ENCODE measurements at places on chromosomes 1 and 21. TPM values are rescaled to one million over a fixed set of nuclear protein-coding genes. Genes with fewer than 3 reads are reported as not detected.

The LRRC7 gene
- 0.27 TPM for total RNA-seq

The RIMKLA gene
- 9.8 TPM for total RNA-seq

DNA sequence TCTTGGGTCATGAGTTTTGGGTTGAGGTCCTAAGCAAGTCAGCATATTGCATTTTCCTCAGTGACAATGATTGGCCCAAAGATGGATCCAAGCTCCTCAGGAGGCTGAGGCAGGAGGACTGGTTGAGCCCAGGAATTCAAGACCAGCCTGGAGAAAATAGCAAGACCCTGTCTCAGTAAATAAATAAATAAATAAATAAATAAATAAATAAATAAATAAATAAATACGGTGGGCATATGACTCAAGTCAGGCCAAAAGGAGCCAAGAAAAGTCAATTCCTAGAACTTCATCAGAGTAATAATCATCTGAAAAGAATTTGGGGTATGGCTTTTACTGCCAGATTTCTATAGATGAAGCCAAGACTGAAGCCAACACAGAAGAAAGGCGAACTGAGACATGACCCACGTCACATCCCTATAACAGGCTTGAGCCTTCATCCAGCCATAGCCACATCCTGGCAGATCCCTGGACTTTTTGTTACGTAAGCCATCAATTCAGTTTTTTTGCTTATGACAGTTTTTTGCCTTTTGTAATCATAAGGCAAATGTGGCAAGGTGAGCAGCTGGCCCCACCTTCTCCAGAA lies 88.5 kb upstream of the NFASC start:
- H3K4me3 ChIP-seq, result no peak overlapping the region
- H3K4me1 ChIP-seq, result no peaks in the 10 kb centered on the region
- peaks cover 19% of the 10 kb centered on the region for H3K27me3 ChIP-seq
- no peak for DNase-seq
- H3K27ac ChIP-seq, result no peak overlapping the region
- no peaks in the 10 kb centered on the region for H3K36me3 ChIP-seq

- no peaks in the 10 kb centered on the region for H3K4me1 ChIP-seq
- H3K36me3 ChIP-seq, result peaks cover 44% of the 10 kb centered on the region
- no peak overlapping the region for H3K4me3 ChIP-seq
- H3K27ac ChIP-seq, result no peak overlapping the region
These were observed 42.1 kb downstream of the NCF2 start for GRCh38 chr1:183548116-183548515.

GRCh38 chr1:246784621-246785493 lies 60.6 kb downstream of the SCCPDH start:
- peak; percentile 48 for DNase-seq
- no peak overlapping the region for H3K27ac ChIP-seq
- peaks cover 7% of the 10 kb centered on the region for H3K27me3 ChIP-seq
- peaks cover 20% of the 10 kb centered on the region for H3K4me1 ChIP-seq
- no peaks in the 10 kb centered on the region for H3K36me3 ChIP-seq
- H3K4me3 ChIP-seq, result no peak overlapping the region

DNA sequence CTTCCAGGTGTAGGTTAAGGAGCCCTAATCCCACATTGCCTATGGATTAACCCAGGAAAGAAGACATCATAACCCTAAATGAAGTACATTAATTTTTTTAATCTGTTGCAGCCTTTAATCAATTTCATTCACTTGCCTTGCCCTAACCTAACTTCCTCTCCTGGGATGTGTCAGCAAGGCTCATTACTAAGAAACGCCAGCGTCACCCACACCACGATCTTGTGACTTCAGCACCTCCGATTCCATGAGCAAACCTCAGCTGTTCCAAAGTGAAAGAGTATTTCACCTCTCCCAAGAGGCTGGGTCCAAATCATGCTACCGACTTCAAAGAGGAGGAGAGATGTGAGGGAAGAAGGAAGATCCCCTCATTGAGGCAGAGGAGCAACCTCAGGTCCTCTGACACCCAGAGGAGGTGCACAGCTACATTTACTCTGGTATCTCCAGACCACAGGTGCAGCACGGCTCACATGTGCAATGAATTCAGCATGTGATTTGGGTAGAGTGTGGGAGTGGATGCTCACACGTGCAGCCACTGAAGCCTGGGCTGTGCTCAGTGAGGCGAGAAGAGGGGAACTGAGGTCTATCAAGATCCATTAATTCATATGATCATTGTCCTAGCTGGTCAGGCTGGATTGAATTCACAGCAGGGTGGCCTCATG lies 134.1 kb downstream of the SLC30A10 start:
- no peak overlapping the region for H3K4me3 ChIP-seq
- peaks cover 11% of the 10 kb centered on the region for H3K27me3 ChIP-seq
- no peak for DNase-seq
- H3K27ac ChIP-seq, result no peak overlapping the region
- no peaks in the 10 kb centered on the region for H3K36me3 ChIP-seq

GRCh38 chr1:219661464-219662092 lies 48.7 kb upstream of the ZC3H11B start:
- H3K27ac ChIP-seq, result no peak overlapping the region
- H3K27me3 ChIP-seq, result peaks cover 20% of the 10 kb centered on the region
- DNase-seq, result no peak
- no peak overlapping the region for H3K4me3 ChIP-seq
- H3K36me3 ChIP-seq, result no peaks in the 10 kb centered on the region

DNA sequence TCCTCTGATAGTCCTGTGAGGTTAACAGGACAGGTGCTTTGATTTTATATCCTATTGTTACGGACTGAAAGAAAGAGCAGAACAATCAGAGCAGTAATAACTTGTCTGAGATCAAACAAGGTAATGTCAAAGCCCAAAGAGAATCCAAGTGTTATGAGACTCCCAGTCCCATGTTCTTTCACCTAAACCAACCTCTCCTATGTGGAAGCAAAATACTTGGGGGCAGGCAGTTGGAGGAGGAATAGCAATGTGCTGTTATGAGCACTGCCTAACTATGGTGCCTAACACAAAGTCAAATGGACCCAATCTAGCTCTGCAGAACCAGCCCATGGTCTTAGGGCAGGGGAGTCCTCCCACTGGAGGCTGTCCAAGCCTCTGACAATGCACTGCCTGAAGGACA lies 28.1 kb downstream of the ACBD3 start:
- H3K4me3 ChIP-seq, result no peak overlapping the region
- no peaks in the 10 kb centered on the region for H3K4me1 ChIP-seq
- H3K27me3 ChIP-seq, result no peaks in the 10 kb centered on the region
- no peak for DNase-seq
- peaks cover 34% of the 10 kb centered on the region for H3K36me3 ChIP-seq

DNA sequence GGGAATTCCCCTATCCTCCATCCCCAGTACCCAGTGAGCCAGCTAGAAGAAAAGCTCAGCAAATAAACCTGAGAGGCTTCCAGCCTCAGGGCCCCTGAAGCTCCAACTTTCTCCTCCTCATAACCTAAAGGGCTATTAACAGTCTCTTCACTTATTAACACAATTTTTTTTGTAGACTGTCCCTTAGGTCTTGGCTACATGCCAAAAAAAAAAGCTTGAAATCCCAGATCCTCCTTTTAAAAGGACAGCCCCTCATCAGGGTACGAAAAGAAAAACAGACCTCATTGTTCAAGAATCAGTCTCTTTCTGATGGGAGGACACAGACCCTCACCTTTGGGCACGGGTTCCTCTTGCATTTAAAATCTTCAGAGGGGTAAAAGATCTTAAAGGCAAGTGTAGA lies 72.8 kb upstream of the CD1D start:
- no peaks in the 10 kb centered on the region for H3K36me3 ChIP-seq
- no peak overlapping the region for H3K4me3 ChIP-seq
- peaks cover 1% of the 10 kb centered on the region for H3K4me1 ChIP-seq
- H3K27ac ChIP-seq, result no peak overlapping the region
- DNase-seq, result no peak

- no peak for DNase-seq
- H3K27me3 ChIP-seq, result peaks cover 10% of the 10 kb centered on the region
- H3K27ac ChIP-seq, result no peak overlapping the region
- H3K4me1 ChIP-seq, result peaks cover 12% of the 10 kb centered on the region
These were observed 51.5 kb downstream of the ELK4 start for GRCh38 chr1:205580140-205580922.

DNA sequence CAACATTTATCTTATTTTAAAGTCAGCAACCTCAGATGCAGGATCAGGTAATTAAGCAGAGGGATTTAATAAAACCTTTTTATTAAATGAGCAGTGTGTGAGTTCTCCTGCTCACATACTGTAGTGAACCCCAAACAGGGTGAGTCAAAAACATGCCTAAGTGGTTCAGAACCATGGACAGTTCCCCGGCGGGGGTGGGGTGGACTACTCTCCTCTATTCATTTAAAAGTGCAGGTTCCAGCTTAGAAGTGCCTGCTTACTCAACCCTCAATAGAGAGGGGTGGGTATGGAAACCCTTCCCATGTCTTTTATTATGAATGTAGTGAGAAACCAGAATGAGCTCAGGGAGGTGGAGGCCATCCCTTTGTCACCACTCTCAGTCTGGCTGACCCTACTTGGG lies 397.9 kb downstream of the HHAT start:
- H3K27me3 ChIP-seq, result peaks cover 2% of the 10 kb centered on the region
- no peaks in the 10 kb centered on the region for H3K4me1 ChIP-seq
- H3K4me3 ChIP-seq, result no peak overlapping the region
- no peak overlapping the region for H3K27ac ChIP-seq

DNA sequence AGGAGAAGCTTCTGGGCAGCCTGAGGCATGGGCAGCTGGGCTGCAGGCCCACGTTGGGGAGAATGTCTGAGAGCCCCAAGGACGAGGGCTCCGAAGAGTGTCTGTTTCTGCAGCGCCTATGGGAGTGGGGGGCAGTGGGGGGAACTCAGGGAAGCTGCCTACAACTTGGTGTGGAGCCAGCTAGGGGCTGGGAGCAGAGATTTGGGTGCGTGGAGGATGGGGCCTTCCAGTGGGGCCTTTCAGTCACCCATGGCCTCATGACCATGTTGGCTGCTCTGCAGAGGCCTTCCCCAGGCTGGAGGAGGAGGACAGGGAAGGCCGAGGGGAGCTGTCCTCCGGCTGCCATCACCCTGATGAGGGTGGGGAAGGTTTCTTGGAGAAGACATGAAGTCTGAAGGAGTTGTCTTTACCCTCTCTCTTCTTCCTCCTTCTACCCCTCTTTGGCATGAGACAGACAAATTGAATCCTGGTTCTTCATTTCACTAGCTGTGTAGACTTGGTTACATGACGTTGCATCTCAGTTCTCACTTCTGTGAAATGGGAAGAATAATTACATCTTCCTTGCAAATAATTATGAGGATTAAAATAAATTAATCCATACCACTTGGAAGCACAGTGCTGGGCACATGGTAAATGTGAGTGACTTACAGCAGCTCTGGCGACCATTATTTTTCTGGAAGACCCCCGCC lies 8.3 kb downstream of the PPFIA4 start:
- H3K36me3 ChIP-seq, result peaks cover 10% of the 10 kb centered on the region
- no peak for DNase-seq
- no peak overlapping the region for H3K27ac ChIP-seq
- H3K27me3 ChIP-seq, result peaks cover 4% of the 10 kb centered on the region

DNA sequence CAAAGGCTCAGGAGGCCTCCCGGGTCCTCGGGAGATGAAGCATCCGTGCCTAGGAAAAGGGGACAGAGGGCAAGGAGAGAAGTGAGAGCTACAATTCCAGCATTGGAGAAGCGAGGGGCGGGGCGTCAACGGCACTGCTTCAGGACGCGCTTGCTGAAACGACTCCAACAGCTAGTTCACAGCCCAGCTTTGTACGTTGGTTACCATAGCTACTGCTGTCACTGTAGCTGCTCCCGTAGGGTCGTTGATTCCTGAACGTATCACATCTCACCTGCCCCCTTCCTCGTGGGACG lies 63.1 kb downstream of the TOR1AIP2 start:
- DNase-seq, result no peak
- no peak overlapping the region for H3K27ac ChIP-seq
- peak overlapping the region; percentile 79 for H3K4me3 ChIP-seq
- peaks cover 2% of the 10 kb centered on the region for H3K27me3 ChIP-seq
- H3K36me3 ChIP-seq, result no peaks in the 10 kb centered on the region
- H3K4me1 ChIP-seq, result peaks cover 13% of the 10 kb centered on the region

Measured in activated CD8-positive, alpha-beta T cell treated with anti-CD3 and anti-CD28 coated beads for 36 hours (primary cell).